ENCODE measurements at places on chromosomes 6 and 20. TPM values are rescaled to one million over a fixed set of nuclear protein-coding genes. Genes with fewer than 3 reads are reported as not detected.

Gene DCBLD1
- 2.4 TPM for total RNA-seq

Gene TRAPPC3L
- not detected for total RNA-seq

Gene OPRM1
- not detected for total RNA-seq

Gene MMP24
- total RNA-seq = not detected

Gene SAMHD1
- total RNA-seq = 35.6 TPM

Gene MUC22
- total RNA-seq = not detected

GRCh38 chr6:143620447-143620846 lies 57.3 kb upstream of the PHACTR2 start:
- no peak for DNase-seq

- DNase-seq = no peak
These were observed 95.6 kb downstream of the SNAP25 start for GRCh38 chr20:10314198-10314597.

- no peak for DNase-seq
These were observed 1.8 kb upstream of the SIM1 start for GRCh38 chr6:100466410-100467128.

GRCh38 chr6:43523284-43523683 lies 6.4 kb downstream of the POLR1C start:
- DNase-seq = no peak

GRCh38 chr20:13301596-13301995 lies 80.5 kb downstream of the ISM1 start:
- DNase-seq = no peak

- DNase-seq = no peak
These were observed 672 bp downstream of the SIRPA start for GRCh38 chr20:1895674-1896483.

DNA sequence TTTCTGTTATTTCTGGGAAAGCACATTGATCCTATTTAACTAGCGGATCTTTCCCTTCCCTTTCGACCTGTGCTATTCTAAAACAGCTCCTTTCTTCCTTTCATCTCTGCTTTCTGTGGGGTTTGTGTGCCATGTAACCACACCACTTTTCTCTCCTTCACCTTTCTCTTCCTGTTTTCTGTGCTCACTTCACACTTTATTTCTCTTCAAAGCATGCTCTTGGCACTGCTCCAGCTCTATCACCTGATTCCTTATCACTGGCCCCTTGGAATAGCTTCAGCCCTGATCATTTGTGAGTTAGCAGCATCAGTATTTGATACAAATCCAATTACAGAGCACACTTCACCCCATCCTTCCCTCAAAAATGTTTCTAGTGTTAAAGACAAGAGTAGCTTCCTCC lies 8.1 kb upstream of the METTL24 start:
- no peak for DNase-seq

GRCh38 chr6:138945354-138945753 lies 42.7 kb downstream of the REPS1 start:
- no peak for DNase-seq

All from activated naive CD8-positive, alpha-beta T cell treated with anti-CD3 and anti-CD28 coated beads for 36 hours (primary cell).